ENCODE measurements at places on chromosomes 1 and 21.
A peak's percentile ranks its signal among the peaks of the same experiment; 100 is the strongest.

DNA sequence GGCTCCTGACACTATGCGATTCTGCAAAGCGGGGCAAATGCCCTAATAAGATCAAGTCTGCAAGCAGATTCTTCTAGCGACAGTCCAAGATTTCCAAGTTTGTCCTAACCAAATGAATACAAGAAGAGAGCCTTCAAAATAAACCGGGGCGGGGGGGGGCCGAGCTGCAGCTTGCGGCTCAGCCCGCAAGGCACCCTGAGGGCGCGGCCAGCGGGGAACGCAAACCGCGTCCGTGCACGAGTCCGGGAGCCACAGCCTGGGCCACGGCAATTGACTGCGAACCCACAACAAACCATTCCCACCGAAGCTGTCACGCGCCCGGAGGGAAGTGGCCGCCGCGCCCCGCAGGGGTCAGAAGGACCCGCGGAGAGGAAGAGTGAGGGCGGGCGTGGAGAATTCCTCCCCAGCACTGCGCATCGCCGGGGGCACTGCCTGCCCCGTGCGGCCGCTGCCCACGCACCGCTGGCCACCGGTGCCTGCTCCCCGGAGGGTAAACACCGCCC lies 687 bp downstream of the TGFBR3 start:
- peak; percentile 16 for DNase-seq

GRCh38 chr1:230766318-230766717 lies 19.1 kb downstream of the CAPN9 start:
- DNase-seq: no peak

- DNase-seq: no peak
These were observed 27.1 kb upstream of the ERO1B start for GRCh38 chr1:236308827-236309226.

GRCh38 chr1:153000294-153000693 lies 1.3 kb upstream of the SPRR3 start:
- DNase-seq: no peak

GRCh38 chr1:180229483-180230415 lies at the start of gene LHX4:
Gene LHX4, plus strand, starts transcription at chr1:180230264. Its CDS starts 266 bp downstream, at chr1:180230530.
- no peak for DNase-seq

DNA sequence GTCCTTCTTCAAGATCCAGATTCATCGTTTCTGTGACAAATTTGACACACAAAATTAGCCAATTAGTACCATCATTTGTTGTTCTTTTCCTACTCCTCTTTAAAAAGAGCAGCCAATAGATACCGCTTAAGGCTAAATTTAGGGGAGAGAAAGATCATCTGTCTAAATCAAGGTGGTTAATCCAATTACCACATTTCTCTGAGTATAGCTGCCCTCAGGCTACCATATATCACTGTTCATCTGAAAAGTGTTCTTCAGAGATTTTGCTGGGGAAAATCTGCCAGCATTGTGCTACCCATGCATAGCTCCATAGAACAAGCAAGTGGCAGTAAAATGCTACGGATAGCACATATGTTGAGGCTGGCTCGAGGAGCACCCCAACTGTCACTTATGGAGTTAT lies 110.3 kb upstream of the ESRRG start:
- DNase-seq: no peak

DNA sequence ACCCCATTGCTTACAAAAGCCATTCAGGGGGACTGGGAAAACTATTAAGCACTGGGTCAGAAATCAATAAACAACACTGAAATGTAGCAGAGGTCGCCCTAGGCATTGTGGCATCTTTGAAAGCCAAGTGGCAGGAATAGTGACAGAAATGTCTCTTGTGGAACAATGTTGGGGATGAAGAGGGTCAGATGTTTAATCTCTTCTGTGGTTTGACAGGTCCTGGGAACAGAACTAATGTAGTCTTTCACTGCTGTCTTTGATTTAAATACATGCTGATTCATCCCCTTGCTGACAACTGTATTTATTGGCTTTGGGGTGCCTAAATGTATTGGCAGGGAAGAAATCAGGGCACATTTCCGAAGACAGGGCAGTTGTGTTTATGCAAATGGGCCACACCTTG lies 194.8 kb downstream of the ATG4C start:
- DNase-seq: no peak

- DNase-seq: no peak
These were observed 136.5 kb downstream of the ZZZ3 start for GRCh38 chr1:77545970-77546369.
